ENCODE measurements at places on chromosomes 7 and 10.

DNA sequence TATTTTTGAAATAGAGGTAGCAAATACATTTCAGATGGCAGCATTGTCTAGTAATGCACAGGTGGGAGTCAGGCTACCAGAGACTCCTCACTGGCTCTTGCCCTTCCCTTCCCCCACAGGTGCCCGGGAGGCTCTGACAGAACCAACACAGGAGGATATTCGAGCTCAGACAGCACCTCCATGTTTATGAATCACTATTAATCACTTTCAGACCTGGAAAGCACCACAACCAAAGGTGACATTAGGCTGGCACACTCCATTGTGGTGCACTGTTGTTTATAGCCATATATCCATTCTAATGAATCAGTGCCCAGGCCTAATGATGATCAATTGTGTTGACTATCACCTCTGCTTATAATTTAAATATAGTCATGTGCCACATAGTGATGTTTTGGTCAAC is 107.8 kb upstream of the NAMPT start:
- DNase-seq = no peak

DNA sequence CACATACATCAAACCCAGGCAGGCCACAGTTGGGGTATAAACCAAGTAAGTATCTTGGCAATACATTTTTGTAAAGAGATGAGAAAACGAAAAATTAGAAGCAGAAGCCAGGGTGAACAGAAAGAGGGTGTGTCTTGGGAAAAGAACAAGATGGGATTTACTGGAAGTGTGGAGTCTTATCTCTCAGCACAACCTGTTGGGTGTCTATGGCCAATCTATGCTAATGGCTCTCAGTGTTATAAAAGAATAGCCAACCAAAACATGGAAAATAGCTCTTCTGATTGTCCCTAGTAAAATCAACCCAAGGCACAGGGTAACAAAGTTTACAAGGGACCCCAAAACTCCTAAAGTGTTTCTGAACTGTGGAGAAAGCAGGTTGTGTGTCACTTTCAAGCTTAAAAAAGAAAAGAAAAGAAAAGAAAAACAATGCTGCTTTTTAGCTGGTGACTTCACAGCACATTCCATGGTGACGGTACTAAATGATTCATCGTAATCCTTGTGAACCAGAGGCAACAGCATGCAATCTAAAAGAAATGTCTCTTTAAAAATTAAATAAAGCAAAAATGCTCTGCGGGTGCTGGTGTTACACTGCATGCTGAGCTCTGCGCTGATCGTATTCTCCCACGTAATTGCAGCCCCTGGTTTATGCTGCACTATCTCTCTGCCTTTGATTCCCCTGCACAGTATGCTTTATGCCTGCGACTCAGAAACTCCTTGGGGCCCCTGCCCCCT is 100.8 kb downstream of the C10orf90 start:
- DNase-seq = peak; percentile 42

- no peak for DNase-seq
These were observed 115.9 kb downstream of the ADCY1 start for GRCh38 chr7:45689797-45690761.

DNA sequence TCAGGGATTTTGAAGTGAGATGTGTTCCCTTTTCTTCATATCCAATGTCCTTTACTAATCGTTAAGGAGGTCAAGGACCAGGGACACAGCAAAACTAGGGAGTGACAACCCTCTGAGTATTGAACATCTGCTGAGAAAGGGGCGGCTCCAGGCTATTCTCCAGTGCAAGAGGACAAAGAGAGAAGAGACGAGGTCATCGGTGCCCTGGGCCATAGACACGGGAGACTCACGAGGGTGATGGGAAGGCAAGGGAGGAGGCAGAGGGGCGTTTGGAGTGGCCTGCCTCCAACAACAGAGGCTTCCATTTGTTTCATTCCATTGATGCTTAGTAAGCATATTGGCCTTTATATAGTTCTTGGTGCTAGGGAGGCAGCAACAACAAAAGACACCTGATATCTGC is 268.4 kb downstream of the CXCL12 start:
- no peak for DNase-seq

GRCh38 chr7:108286290-108286904 is 156.2 kb upstream of the LAMB4 start:
- no peak for DNase-seq

GRCh38 chr7:102140952-102141370 is 145.7 kb upstream of the SH2B2 start:
- DNase-seq = no peak

GRCh38 chr7:88306590-88307048 is at the start of gene STEAP4:
STEAP4 (minus strand) TSS chr7:88306894; CDS start chr7:88284269, 22,625 bp downstream.
- DNase-seq = peak; percentile 69

- peak; percentile 60 for DNase-seq
These were observed 28.5 kb downstream of the RET start for GRCh38 chr10:43105102-43105955.

GRCh38 chr10:34537629-34538231 is 277.4 kb downstream of the PARD3 start:
- DNase-seq = no peak

- peak; percentile 95 for DNase-seq
These were observed 29.7 kb downstream of the STN1 start for GRCh38 chr10:103888113-103888841.

- DNase-seq = no peak
These were observed 87.1 kb downstream of the ADAM22 start for GRCh38 chr7:88020953-88021665.

DNA sequence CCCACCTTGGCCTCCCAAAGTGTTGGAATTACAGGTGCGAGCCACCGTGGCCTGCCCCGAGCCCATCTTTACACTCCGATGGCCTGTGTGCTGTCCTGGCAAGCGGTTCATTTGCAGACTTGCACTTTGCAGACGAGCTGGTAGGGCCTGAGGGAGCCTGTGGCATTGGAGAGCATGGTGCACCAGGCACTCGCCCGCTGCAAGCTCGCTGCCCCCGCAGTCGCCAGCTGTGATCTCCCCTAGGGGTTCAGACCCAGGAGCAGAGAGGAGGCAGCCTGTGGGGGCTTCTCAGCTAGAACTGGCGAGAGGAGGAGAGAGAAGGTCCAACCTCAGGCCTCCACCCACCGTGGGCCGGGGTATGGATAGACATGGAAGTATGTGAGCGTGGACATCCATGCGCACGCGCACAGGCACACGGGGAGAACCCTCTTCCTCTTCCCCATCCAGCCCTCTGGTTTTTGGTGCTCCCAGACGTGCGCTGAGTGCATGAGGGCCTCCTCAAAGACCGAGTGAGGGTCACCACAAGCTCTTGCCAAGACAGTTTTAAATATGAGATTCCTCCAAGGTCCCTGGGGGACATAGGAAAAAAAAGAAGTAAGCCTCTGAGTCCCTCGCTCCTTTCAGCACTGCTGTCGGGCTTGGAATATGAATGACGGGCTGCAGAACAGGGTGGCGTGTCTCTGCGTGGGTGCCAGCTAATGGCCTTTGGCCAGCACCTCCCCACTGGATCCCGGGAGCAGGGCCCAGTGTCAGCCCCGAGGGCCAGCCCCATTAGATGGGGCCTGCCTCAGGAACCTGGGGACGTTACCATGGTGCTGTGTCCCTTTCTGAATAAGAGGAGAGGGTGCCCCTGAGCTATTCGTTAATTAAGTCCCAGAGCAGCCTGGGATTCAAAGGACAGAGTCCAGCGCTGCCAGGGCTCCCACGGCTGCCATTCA is 15.1 kb upstream of the TTYH3 start:
- no peak for DNase-seq

DNA sequence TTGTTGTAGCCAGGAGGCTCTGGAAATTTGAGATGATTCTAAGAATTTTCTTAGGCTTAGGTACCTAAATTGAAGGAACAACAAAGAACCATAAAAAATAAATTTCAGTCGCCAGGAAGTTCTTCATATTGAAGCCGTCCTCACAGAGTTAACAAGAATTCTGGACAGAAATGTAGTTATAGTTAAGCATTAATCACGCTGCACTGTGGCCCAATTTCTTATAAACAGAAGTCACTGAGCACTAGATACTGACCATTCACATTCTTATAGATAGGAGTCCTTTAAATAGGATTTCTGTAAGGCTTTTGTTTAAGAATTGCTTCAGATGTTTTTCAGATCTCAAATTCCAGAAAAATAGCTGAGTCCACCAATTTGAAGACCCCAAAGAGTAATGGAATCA is 256.2 kb upstream of the PITRM1 start:
- DNase-seq = no peak

- peak; percentile 64 for DNase-seq
These were observed 31.5 kb downstream of the MBL2 start for GRCh38 chr10:52740913-52741675.

- no peak for DNase-seq
These were observed 110.2 kb downstream of the MTPAP start for GRCh38 chr10:30238836-30239235.

GRCh38 chr7:79709574-79710409 is 256.3 kb upstream of the MAGI2 start:
- no peak for DNase-seq

DNA sequence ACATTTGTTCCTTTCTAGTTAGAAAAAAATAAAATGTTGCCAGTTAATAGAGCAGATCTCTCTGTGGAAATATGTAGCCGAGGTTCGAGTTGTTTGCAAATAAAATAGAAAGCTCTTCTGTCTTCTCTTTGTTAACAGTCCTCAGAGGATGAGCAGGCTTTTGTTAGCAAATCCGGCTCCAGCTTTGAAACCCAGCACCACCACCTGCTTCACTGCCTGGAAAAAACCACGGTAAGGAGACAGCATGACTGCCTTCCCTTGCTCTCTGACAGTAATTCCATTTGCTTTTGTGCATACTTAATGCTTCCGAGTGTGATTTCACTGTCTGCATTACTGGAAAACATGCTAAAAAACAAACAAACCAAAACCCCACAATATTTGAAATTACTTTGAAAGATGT is 115.6 kb downstream of the TSPAN12 start:
- DNase-seq = no peak

DNA sequence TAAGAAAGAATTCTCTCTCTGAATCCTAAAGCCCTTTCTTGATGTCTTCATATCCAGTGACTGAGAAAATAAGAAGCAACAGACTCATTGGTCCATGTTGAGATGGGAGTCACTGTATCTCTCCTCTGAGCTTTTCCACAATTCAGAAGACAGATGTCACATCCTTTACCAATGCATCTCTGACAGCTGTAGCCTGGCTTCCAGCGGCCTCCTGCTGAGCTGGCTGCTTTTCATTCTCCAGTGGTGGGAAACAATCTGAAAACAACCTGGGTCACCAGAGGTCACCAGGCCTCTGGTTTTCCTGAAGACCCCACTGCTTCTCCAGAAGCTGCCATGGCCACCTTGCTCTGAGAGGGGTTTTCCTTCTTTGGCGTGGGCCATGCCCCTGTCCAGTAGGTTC is 18.3 kb upstream of the RPA3 start:
- DNase-seq = no peak

DNA sequence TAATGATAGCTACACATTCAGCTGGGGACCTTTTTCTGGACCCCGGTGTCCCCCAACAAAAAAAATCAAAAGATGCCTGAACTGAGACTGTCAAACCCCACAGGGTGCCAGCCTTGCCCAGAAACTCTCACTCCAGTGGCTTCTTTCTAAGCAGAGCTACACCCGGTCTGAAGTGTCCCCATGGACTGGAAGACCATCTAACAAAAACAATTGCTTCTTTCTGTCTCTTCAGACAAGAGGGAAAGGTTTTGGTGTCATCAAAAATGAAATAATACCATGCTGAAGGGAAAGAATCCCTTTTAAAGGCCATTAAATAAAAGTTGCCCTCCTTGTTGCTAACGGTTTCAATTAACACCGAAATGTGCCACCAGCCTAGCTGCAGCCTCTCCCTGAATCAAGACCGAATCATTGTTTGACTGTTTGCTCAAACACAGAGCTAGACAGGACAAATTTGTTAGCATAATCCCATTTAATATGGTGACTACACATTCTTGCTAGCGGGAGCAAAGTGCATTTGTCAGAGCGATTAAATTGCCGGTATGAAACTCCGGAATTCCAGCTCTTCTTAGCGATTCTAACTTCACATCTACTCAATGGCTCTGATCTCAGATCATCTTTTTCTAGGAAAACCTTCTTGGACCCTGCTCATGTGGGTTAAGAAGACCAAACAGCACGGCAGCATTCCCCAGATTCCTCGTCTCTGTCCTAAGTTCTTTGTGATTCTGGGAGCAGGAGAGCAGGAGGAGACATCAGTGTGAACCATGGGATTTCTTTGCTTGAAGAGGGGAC is 397.5 kb upstream of the PRKCQ start:
- DNase-seq = no peak

DNA sequence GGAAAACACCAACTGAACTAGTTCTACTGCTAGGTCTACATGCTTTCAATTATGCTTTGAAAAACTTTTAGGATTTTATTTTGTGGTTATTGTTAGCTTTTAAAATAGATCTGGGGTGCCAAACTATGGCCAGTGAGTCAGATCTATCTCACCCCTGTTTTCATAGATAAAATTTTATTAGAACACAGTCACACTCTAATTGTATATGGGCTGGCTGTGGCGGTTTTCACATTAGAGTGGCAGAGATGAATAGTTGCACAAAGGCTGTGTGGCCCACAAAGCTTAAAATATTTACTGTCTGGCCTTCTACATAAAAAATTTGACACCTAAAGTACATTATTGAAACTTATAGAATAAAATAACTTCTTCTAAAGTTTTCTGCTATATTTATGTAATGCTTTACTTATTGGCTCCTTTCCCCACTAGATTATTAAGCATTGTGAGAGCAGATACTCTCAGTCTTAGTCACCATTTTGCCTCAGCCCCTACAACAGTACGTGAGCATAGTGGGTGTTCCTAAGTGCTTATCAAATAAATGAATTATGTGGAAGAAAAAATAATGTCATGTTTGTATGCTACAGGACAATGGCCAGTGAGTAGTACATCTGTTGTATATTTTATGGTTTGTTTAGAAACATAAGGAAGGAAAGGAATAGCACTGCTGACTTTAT is 5.4 kb upstream of the SUV39H2 start:
- DNase-seq = peak; percentile 13

DNA sequence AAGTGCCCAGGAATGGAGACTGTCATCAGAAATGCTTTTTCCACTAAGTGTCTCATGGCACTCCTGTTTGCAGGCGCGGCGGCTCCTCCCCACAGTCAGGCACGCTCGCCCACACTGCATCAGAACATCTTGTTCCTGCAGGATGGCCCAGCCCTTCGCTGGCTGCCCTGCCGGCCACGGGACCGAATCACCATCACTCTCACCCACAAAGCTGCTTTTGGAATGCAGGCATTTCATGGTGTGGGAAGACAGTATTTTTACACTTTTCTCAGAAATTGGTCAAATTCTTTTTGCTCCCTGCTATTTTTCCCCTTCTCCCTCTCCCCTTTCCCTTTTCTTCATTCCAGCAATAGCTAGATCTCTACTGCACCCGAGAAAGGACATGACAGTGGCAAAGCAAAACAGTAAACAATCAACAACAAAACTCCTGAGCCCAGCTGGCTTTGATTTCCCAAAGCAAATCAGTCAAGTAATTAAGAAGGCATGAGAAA is 176.1 kb upstream of the TNS3 start:
- peak; percentile 82 for DNase-seq

DNA sequence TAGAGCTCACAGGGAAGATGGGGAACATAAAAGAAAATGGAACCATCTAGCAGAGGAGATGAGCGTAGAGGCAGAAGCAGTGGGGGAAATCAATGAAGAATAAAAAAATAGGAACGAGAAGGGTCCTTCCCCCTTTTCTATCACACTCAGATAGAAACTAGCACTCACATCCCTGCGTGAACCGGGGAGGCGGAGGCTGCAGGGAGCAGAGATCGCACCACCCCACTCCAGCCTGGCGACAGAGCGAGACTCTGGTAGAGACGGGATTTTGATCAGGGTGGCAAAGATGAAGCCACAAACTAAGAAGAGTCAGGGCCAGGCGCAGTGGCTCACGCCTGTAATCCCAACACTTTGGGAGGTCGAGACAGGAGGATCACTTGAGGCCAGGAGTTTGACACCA is 64.7 kb upstream of the ECHDC3 start:
- no peak for DNase-seq
